Parietal lobe (tissue), 2 donors: ENCODE measurements at places on chromosomes 3 and 15. TPM values are rescaled to one million over a fixed set of nuclear protein-coding genes. Genes with fewer than 3 reads are reported as not detected.

The TMEM212 gene
- total RNA-seq: not detected

The ACKR4 gene
- total RNA-seq: not detected

The MGLL gene
- total RNA-seq: 62.9 TPM

The SPATA12 gene
- total RNA-seq: not detected

The PRR20G gene
- not detected for total RNA-seq

The STRIT1 gene
- total RNA-seq: not detected

The AADACL2 gene
- total RNA-seq: not detected

The STX19 gene
- total RNA-seq: not detected

The RLBP1 gene
- total RNA-seq: 2.2 TPM

The ZKSCAN7 gene
- 47.3 TPM for total RNA-seq

The BOC gene
- total RNA-seq: 33.8 TPM

The CTNNB1 gene
- total RNA-seq: 701 TPM

The PTPRG gene
- 103 TPM for total RNA-seq

The ZNF774 gene
- 11.6 TPM for total RNA-seq

The NPAP1 gene
- 0.94 TPM for total RNA-seq

The RAB43 gene
- total RNA-seq: 2.8 TPM

The EFCAB12 gene
- 0.94 TPM for total RNA-seq

The PPP1R14D gene
- total RNA-seq: not detected

The ANKUB1 gene
- 0.63 TPM for total RNA-seq

The PLAAT1 gene
- 7.8 TPM for total RNA-seq

The GOLGA8J gene
- total RNA-seq: not detected

The TMEM158 gene
- 21.3 TPM for total RNA-seq

The GOLGA6L6 gene
- total RNA-seq: not detected

The LRRC31 gene
- not detected for total RNA-seq

The MYO9A gene
- total RNA-seq: 204 TPM

The SI gene
- total RNA-seq: not detected

The FBXW12 gene
- total RNA-seq: 2.8 TPM

The ZIC1 gene
- total RNA-seq: 5.9 TPM

The SEMA4B gene
- 70.7 TPM for total RNA-seq

The FBXO40 gene
- total RNA-seq: not detected

The LYZL4 gene
- not detected for total RNA-seq

The KNG1 gene
- not detected for total RNA-seq

The MEX3B gene
- total RNA-seq: 82.0 TPM

The DISP2 gene
- total RNA-seq: 18.5 TPM

The CD86 gene
- 0.94 TPM for total RNA-seq

The KCNMB3 gene
- 9.7 TPM for total RNA-seq

The ADAMTS9 gene
- 26.0 TPM for total RNA-seq

The GAP43 gene
- 167 TPM for total RNA-seq

The GPR160 gene
- total RNA-seq: 2.2 TPM

The SPG21 gene
- 52.9 TPM for total RNA-seq

The FAM174B gene
- total RNA-seq: 14.1 TPM

The SEMA6D gene
- 85.1 TPM for total RNA-seq

The ZNF621 gene
- 22.2 TPM for total RNA-seq

The STT3B gene
- total RNA-seq: 156 TPM

The ATP10A gene
- 2.5 TPM for total RNA-seq

The MST1R gene
- 3.8 TPM for total RNA-seq

The CHD2 gene
- total RNA-seq: 201 TPM

The ZNF80 gene
- total RNA-seq: not detected

The EXD1 gene
- 0.63 TPM for total RNA-seq
